GM23248 (cell line): ENCODE measurements at places on chromosomes 11 and 22.
A peak's percentile ranks its signal among the peaks of the same experiment; 100 is the strongest.

DNA sequence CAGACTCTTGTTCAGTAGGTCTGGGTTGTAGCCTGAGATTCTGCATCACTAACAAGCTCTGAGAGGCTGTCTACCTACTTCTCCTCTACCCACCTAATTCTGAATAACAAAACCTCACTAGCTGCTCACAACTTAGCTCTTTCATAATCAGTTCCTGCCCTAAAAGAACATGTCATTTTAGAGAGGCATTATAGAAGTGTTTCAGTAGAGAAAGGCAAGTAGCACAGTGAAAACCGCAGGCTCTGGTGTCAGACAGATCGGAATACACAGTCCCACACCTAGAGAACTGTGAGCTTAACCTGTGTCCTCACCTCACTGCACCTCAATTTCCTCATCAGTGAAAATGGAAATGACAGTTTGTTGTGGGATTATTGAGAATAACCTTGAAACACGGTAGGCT is 1337.6 kb upstream of the TENM4 start:
- DNase-seq: no peak

- DNase-seq: no peak
Measured at GRCh38 chr11:22044126-22044525, 148.8 kb upstream of the ANO5 start.

GRCh38 chr22:19721330-19722177 is 1.8 kb upstream of the GP1BB start:
- no peak for DNase-seq

DNA sequence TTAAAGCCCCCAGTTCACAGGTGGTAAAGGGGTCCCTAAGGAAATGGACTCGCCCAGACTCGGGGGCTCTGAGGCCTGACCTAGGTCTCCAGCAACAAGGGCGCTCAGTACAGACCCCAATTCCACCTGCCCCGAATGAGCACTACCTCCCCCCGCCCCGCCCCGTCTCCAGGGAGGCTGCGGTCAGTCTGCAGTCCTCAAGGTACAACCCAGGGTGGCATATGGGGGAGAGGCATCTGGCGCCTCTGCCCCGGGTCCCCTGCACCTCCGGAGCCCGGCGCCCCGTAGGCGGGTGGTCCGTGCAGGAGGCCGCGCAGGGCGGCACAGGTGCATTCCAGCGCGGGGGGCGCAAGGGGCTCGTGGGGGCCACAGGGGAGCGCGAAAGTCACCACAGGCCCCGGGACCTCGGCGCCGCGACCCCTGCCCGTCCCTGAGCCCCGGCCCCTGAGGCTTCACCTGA is 361 bp downstream of the CTSD start:
- no peak for DNase-seq

GRCh38 chr11:114848027-114848426 is 169.7 kb downstream of the NXPE2 start:
- DNase-seq: no peak

DNA sequence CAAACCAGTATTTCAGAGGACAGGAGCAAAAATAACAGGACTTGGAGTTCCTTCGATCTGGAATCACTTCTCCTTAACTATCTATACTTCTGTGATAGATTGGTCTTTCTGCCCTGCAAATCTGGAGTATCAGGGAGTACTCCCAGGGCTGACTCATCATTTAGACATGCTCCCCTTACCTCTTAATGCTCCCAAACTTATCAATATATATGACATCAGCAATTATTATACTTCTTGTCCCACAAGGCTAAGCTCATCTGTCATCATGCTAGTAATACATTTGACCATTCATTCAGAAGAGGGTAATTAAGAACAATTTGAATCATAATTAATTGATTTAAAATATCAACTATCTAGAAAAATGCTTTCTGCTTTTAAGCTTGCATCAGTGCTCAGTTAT is 163.8 kb downstream of the SWAP70 start:
- DNase-seq: peak; percentile 17

GRCh38 chr11:96215110-96215782 is 127.7 kb downstream of the MAML2 start:
- DNase-seq: peak; percentile 66
